Vagina (tissue), 2 donors: ENCODE measurements at places on chromosomes 12 and 14. TPM values are rescaled to one million over a fixed set of nuclear protein-coding genes. Genes with fewer than 3 reads are reported as not detected.

DNA sequence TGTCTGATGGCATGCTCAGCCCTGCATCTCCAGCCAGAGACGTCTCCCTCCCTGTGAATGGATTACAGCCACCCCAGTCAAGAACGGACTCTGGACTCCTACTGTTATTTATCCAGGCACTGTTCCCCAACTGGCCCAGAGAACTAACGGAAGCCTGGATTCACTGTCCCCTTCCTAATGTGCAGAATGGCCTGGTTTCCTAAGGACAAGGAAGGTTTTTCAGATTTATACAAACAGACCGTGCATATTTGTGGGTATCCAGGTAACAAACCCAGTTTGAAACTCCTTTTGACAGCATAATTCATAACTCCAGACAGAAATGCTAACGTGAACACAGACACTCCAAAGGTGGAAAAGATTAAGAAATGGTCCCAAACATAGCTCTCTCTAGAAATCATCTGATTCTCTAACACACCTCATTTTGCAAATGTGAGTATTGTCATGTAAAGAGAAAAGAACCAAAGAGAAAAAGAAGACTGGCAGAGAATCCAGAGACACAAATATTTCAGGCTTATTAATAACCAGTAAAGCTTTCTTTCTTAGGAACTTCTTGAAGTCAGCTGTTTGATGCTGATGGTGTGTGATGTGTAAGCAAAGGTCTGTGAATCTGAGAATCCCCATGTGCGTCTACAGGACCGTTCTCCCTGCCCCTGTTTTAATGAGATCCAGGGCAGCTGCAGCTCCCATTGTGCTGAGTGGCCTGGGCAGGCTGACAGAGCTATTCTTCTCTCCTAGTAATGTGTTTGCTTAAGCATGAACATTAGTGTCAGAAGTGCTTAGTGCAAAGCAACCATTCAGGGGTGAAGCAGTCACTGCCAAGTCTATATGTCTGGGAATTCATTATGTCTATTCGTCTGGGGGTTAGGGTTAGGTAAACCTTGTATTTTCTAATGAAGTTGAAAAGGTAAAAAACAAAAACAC, 86.8 kb upstream of the HIF1A start:
- DNase-seq: no peak

- no peak for DNase-seq
Observed at GRCh38 chr12:76449993-76450392, 101.8 kb upstream of the BBS10 start.

DNA sequence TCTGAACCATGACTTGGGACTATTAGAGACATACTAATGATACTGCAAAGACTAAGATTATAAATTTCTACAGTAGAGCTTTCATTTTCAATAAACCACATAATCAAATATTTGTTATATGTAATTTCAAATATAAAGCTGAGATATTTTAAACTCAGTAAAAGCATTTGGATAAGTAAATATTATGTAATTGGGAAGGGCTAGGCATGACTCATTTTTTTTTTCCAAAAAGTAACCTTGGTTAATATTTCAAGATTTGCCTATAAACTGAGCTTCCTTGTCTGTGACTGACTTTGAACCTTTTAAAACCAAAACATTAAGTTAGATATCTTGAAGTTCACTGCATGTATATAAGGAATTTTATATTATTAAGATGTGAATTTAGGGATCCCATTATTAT, 332.5 kb downstream of the CEP128 start:
- no peak for DNase-seq

The GSG1 gene
- total RNA-seq: not detected
